ENCODE measurements at places on chromosomes 11 and 22. TPM values are rescaled to one million over a fixed set of nuclear protein-coding genes. Genes with fewer than 3 reads are reported as not detected.

DNA sequence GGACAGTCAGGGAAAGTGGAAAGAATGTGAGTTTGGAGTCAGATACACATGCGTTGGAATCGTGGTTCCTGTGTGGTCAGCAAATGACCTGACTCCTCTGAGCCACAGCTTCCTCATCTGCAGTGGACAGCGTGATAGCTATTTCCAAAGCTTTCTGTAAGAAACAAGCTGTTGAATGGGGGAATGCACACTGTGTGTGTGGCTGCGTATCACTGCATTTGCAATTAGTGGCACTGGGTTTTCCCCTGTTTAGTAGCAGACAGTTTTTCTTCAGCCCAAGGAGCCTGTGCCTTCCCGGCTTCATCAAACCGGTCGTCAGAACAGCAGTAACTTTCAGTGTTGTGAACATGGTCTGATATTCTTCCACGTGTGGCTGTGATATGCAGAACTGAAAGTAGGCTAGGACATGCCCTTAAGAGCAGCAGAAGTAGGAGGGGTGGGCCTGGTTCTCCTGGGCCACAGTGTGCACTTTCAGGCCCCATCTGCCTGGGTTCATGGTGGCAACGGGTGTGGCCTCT lies 121.5 kb downstream of the RRAS2 start:
- H3K36me3 ChIP-seq: no peaks in the 10 kb centered on the region
- no peak overlapping the region for H3K4me3 ChIP-seq
- H3K27ac ChIP-seq: no peak overlapping the region

C2CD2L gene
- polyA plus RNA-seq: 17.7 TPM

HTATIP2 gene
- polyA plus RNA-seq: 57.8 TPM

DNA sequence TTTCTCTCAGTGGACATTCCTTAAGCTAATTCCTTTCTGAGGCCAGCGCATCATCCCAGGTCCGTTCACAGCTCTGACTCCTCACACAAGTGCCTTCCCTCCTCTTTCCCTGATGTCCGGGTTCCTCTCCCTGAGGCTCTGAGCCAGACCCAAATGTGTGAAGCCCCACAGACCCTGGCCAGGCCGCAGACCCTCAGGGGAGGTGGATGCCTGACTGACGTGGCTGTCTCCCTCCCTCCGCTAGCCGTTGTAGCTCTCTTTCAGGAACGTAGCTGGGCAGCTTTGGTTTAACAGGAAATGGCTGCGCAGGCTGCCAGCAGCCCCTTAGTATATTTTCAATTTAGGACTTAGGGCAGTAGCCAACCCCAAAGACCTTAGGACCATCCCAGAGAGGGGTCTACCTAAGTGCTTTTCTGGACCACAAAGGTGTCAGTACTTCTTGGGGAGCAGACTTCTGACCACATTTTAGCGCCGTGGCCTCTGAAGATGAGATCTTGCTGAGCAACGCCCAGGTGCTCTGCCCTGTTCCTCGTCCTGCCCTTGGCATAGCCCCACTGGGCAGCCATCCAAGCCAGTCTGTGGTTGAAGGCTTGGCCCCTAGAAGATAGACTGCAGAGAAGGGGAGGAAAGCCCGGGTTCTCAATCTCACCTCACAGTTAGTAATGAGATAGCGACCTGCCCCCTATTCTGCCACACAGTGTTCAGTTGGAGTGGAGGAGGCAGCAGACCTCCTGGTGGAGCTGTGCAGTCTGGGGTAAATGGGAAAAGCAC lies 27.0 kb downstream of the MYBPC3 start:
- H3K27ac ChIP-seq: no peak overlapping the region
- H3K36me3 ChIP-seq: peaks cover 26% of the 10 kb centered on the region
- no peak overlapping the region for H3K4me3 ChIP-seq
- no peak for DNase-seq

LRRC75B gene
- polyA plus RNA-seq: 23.4 TPM

CDC42BPG gene
- 4.5 TPM for polyA plus RNA-seq

OR51B2 gene
- polyA plus RNA-seq: not detected

DNA sequence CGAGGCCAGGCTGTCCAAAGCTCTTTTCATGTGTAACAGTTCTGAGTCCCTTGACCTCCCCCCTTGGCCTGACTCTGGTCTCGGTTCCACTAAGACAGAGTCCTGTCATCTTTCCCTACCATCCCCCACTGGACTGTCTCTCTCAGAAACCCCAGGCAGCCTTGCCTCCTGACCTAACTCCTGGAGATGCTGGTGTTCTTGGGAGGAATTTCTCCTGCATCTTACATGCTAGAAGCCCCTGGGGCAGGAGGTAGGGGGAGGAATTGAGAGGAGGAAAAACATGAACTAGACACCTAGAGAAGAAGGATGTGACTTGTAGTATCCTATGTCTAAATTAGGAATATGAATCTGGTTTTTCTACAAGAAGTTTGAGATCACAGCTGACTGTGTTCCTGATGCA lies 648 bp upstream of the IL18BP start:
- H3K4me1 ChIP-seq: peaks cover 15% of the 10 kb centered on the region
- H3K4me3 ChIP-seq: no peak overlapping the region
- H3K27ac ChIP-seq: no peak overlapping the region
- H3K36me3 ChIP-seq: peaks cover 3% of the 10 kb centered on the region
- DNase-seq: no peak
- H3K27me3 ChIP-seq: no peaks in the 10 kb centered on the region

DGCR6 gene
- polyA plus RNA-seq: 3.7 TPM

DNA sequence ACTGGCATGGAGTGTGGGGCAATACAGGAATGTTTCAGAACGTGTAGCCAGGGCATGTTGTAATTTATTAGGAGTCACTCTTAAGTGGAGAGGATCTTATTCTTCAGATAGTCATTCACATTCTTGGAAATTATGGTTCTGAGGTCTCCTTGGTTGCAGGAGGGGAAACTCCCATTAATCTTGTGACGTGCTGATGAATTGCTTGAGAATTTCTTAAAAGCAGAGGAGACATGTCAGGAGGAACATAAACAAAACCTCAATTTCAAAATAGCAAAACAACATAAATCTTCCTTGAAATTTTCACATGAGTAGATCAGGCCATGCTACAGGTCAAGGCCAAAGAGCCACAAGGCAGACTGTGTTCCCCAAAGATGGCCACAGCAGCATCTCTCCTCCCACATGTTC lies 50.4 kb downstream of the ADM start:
- H3K4me1 ChIP-seq: peaks cover 6% of the 10 kb centered on the region
- DNase-seq: no peak
- no peaks in the 10 kb centered on the region for H3K27me3 ChIP-seq
- no peak overlapping the region for H3K27ac ChIP-seq

OR5P2 gene
- polyA plus RNA-seq: not detected

CD3E gene
- polyA plus RNA-seq: 2.2 TPM

PGR gene
- polyA plus RNA-seq: 0.60 TPM

DNA sequence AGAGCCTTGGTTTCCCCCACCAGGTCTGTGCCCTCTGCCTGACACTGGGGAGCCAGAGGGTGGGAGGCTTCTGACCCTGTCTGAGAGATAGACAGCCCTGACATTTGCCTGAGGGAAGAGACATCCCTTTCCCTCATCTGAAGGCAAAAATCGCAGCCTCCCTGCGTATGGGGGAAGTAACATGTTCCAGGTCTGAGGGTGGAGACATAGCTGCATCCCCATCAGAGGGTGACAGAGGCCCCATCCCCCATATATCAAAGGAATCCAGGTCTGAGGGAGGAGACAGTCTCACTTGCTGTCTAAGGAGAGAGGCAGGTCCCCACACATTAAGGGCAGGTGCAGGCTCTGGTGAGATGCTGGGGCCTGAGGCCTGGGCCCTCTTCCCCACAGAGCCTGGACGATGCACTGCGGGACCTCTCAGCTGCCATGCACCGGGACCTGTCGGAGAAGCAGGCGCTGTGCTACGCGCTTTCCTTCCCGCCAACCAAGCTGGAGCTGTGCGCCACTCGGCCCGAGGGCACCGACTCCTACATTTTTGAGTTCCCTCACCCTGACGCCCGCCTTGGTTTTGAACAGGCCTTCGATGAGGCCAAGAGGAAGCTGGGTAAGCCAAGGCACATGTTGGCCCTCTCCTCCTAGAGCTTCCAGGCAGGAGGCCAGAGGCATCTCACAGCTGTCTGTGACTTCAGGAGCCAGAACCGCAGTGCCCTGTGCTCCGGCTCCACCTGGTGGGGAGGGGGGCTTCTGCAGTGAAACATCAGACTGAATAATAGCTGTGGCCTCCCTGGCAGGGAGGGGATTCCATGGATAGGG lies 16.1 kb upstream of the RELT start:
- peaks cover 78% of the 10 kb centered on the region for H3K36me3 ChIP-seq
- H3K27ac ChIP-seq: peak overlapping the region; percentile 43
- no peak for DNase-seq
- no peak overlapping the region for H3K4me3 ChIP-seq

DNA sequence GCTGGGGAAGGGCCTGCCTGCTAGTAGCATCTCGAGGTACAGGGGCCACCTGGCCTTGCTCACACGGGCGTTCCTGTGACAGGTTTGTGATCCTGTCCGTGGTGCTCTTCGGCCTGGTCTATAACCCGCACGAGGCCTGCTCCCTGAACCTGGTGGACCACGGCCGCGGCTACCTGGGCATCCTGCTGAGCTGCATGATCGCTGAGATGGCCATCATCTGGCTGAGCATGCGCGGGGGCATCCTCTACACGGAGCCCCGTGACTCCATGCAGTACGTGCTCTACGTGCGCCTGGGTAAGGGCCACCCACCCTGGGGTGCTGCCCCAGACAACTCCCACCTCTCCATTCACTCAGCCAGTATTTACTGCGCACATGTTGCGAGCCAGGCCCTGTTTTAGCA lies 31.8 kb upstream of the MYRF start:
- H3K4me1 ChIP-seq: no peaks in the 10 kb centered on the region
- H3K4me3 ChIP-seq: no peak overlapping the region
- no peak overlapping the region for H3K27ac ChIP-seq
- H3K36me3 ChIP-seq: no peaks in the 10 kb centered on the region
- DNase-seq: no peak

DNA sequence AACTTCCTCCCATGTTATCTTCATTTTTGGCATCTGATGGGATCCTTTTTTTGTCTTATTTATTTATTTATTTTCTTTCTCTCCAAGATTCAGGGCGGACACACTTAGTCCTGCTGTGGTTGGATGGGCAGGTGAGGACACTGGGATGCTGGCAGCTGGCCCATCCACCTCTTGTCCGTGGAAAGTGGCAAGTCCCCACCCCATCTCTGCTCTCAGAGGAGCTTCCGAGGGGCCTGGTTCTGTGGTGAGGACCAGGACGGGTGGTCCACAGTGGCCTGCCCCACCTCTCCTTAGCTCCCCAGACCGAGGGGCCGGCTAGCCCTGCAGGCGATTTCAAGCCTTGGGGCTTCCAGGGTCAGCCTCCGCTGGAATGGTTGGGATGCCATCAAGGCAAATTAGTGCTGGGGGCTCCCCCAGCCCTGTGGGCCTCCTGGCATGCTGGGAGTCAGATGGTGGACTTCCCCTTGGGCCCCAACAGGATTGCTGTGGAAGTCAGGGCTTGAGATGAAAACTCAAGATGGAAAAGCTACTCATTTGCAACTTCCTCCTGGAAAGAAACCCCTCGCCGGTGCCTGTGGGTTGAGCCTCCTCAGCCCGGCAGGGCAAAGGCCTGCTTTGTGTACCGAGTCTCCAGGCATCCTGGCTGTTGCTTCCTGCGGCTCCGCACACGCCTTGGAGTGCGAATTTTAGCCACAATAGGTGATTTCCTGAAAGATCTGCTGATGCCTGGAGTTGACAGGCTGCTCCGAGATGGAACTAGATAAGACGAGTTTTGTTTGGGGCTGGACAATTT lies 31.2 kb upstream of the LINC01488 start:
- no peaks in the 10 kb centered on the region for H3K27me3 ChIP-seq
- no peak for DNase-seq
- peaks cover 7% of the 10 kb centered on the region for H3K4me1 ChIP-seq
- H3K4me3 ChIP-seq: no peak overlapping the region
- H3K36me3 ChIP-seq: no peaks in the 10 kb centered on the region
- peak overlapping the region; percentile 63 for H3K27ac ChIP-seq

GRCh38 chr11:61913699-61914395 lies 3.5 kb downstream of the RAB3IL1 start:
- no peak overlapping the region for H3K27ac ChIP-seq
- no peaks in the 10 kb centered on the region for H3K27me3 ChIP-seq
- no peak overlapping the region for H3K4me3 ChIP-seq
- H3K36me3 ChIP-seq: no peaks in the 10 kb centered on the region

GRCh38 chr11:70646272-70647049 lies 248.1 kb downstream of the CTTN start:
- no peak for DNase-seq
- no peak overlapping the region for H3K4me3 ChIP-seq
- no peaks in the 10 kb centered on the region for H3K36me3 ChIP-seq
- no peak overlapping the region for H3K27ac ChIP-seq

GRCh38 chr11:128948583-128948982 lies 5.9 kb upstream of the TP53AIP1 start:
- no peaks in the 10 kb centered on the region for H3K4me1 ChIP-seq
- H3K27me3 ChIP-seq: no peaks in the 10 kb centered on the region
- no peak overlapping the region for H3K27ac ChIP-seq
- H3K36me3 ChIP-seq: no peaks in the 10 kb centered on the region
- H3K4me3 ChIP-seq: no peak overlapping the region

GRCh38 chr11:763073-763463 lies 14.2 kb downstream of the GATD1 start:
- no peaks in the 10 kb centered on the region for H3K4me1 ChIP-seq
- DNase-seq: no peak
- H3K4me3 ChIP-seq: no peak overlapping the region
- H3K27me3 ChIP-seq: no peaks in the 10 kb centered on the region
- peaks cover 19% of the 10 kb centered on the region for H3K36me3 ChIP-seq
- no peak overlapping the region for H3K27ac ChIP-seq

BDNF gene
- polyA plus RNA-seq: 0.19 TPM

DNA sequence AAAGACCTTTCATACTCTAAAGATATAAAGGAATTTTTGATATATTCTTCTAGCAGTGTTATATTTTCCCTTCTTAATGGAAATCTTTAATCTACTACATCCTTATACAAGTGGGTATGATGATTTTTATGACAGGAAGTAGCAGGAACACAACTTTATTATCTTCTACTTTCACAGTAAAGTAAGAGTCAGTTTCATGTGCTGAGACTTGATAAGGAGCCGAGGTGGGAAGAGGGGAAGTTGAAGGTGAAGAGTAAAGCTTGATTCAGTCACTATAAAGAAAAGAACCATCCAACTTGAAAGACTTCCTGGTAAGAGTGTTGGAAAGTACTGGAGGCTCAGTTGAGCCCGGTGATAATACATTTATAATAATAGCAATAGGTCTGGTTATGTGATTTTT lies 82.1 kb upstream of the PTH start:
- H3K4me1 ChIP-seq: no peaks in the 10 kb centered on the region
- no peak for DNase-seq
- no peaks in the 10 kb centered on the region for H3K36me3 ChIP-seq
